ENCODE measurements at places on chromosomes 11 and 22.

DNA sequence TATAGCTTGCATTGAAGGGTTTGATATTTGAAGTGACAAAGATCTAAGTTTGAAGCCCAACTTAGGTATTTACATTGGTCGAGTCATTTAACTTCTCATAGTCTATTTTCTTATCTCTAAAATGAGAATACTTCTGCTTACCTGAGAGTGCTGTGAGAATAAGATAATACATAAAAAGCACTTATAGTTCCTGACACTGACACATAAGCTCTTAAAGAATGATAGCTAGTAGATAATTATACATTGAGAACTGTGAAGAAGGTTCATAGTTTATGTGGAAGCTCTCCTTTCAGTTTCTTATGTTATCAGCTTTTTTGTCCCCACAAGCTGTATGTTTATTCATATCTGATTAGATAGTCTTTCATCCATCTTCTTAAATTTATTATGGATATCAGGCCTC is 4.8 kb downstream of the PPME1 start:
- DNase-seq: no peak

DNA sequence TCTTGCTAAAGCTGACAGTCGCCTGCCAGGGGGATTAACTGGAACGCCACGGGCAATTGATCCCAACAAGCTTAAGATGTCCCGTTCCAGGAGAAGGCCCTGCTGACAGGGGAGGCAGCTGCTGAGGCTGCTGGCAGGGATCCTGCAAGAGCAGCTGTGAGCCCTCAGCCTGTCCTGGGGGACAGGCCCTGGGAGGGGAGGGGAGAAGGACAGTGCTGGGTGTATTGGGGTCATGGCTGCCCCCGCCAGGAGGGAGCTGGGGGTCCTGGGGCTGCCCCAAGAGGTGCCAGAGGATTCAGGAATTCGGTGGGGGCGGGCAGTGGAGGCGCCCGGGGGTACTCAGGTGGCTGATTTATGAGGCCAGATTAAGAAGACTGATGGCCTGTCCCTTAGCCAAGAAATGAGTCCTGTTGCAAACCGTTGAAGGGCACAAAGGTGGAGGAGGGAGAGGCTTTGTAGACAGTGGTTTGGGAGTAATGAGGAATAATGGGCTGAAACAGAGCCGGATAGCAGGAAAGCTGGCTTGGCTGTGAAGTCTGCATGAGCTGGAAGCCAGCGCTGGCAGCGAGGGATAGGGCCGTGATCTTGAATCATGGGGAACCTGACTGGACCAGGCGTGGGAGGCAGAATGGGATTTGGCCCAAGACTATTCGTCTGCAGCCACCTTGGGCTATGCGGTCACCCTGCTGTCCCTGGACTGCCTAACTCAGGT is 133.5 kb downstream of the CACNA1I start:
- no peak for DNase-seq

GRCh38 chr22:35921044-35921443 is 107.6 kb downstream of the RBFOX2 start:
- DNase-seq: no peak

GRCh38 chr22:50293441-50294318 is 13.8 kb downstream of the PLXNB2 start:
- DNase-seq: no peak

- no peak for DNase-seq
Measured at GRCh38 chr11:73944901-73945300, 5.9 kb upstream of the DNAJB13 start.

DNA sequence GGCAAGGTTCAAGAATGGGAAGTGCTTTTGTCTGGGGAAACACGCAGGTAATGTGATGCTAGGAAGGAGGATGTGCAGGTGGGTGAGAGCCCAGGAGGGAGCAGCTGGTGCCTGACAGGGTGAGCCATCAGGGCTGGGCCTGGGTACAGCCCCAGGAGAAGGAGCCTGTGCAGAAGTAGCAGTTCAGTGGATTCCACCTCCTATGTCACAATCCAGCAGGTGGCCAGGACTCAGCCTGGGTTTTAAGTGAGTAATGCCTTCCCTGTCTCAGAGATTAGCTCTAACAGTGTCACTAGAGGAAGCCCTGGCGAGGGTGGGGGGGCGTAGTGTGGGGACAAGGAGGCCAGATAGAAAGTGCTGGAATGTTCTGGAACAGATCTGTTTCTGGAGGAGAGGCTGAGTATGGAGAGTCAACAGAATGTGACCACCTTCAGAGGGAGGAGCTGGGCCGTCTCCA is 8.1 kb downstream of the RIC8A start:
- peak; percentile 15 for DNase-seq

DNA sequence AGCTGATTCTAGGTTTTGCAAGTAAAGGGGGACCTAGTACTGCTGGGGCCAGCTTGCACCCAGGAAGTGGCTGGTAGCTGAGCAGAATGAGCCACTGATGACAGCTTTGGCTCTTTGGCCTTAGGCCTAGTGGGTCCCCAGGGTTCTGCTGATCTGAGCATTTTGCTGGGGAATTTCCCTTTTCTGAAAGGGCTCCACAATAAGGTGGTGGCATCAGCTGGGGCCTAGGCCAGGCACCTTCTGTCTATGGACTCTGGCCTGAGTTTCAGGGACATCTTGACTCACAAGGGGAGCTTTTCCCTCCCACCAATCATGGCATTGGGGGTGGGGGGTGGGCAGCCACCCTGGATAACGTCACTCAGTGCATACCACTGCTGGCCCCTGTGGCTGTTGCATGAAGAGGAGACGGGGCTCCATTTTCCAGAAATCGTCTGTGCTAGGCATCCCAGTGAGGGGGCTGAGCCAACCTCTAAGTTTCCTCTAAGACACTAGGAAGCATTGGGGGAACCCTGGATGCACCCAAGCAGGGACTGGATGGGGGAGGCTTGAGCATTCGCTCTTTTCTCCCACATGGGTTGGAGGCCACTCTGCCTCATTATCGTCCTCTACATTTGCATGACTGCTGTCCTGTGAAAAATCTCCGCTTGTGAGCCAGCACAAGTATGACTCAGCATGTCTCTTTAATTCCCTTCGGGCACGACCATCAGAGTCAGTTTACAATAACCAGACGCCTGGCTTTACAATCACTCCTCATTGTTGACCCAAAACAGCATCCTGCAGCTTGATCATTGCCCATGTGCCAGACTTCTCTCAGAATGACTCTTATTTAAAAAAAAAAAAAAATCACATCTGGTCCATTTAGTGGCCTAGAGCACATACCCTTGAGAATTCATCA is 145.0 kb upstream of the THY1 start:
- no peak for DNase-seq

- DNase-seq: no peak
Measured at GRCh38 chr11:28701760-28702449, 593.7 kb downstream of the METTL15 start.

DNA sequence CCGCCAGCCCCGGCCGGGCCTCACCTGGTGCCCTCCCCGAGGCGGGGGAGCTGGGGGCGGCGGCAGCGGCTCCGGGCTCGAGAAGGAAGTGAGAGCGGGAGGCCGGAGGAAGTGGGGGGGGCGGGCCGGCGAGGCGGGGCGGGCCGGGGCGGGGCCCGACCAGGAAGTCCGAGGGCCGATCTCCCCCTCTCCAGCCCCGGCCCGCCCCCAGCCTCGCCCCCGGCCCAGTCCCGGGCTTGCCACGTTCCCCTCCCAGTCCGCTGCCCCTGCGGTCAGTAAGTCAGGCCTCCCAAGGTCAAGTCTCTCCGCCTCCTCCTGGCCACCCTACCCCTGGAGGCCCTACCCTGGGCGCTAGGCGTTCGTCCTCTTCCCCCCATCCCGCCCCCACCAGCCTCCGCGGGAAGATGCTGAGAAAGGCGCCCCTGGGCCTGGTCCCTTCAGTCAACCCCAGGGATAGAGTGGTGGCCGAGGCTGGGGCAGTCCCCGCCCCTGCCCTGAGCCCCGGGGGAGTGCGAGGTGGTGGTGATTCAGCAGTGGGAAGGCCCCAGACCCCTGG is at the start of gene RHOG:
RHOG (minus strand) TSS at position 90 of the 556 bp plus-strand sequence. CDS start 12,821 bp downstream, outside the sequence.
- DNase-seq: no peak

GRCh38 chr11:36426226-36426848 is 83.7 kb downstream of the TRAF6 start:
- DNase-seq: no peak

- DNase-seq: peak; percentile 64
Measured at GRCh38 chr11:47216121-47216798, 1.5 kb downstream of the DDB2 start.

Data from activated T-cell treated with anti-CD3 and anti-CD28 coated beads, Interleukin-2, amount 50 U/mL, for 1 hour (primary cell).